Globus pallidus (tissue), 1 donor: ENCODE measurements at places on chromosomes 3 and 15.

- no peak for DNase-seq
Observed at GRCh38 chr3:68793759-68794701, 138.3 kb downstream of the TAFA4 start.

DNA sequence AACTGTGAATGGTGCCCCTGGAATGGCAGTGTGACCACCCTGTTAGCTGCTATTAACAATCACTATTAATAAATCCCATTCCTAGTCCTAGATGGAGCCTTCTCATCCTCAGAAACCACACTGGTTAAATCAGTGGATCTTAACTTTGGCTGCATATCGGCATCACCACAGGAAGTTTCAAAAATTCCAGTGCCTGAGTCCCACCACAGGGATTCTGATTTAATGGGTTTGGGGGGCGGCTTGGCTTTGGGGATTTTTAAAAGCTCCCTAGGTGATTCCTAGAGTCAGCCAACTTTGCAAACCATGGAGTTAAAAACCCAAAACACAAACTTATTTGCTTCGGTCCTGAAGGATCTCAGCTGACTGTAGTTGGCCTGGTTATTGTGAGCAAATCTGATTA lies 3.1 kb downstream of the FAM107A start:
- no peak for DNase-seq

GRCh38 chr3:30084316-30084715 lies 522.1 kb upstream of the TGFBR2 start:
- DNase-seq, result no peak

GRCh38 chr3:52636673-52637072 lies 49.0 kb downstream of the PBRM1 start:
- no peak for DNase-seq

- DNase-seq, result no peak
Observed at GRCh38 chr3:138935505-138935862, 11.5 kb downstream of the FOXL2 start.

GRCh38 chr3:43949594-43949993 lies 258.9 kb downstream of the ABHD5 start:
- DNase-seq, result no peak

GRCh38 chr3:133855772-133856171 lies 39.9 kb downstream of the RAB6B start:
- no peak for DNase-seq

DNA sequence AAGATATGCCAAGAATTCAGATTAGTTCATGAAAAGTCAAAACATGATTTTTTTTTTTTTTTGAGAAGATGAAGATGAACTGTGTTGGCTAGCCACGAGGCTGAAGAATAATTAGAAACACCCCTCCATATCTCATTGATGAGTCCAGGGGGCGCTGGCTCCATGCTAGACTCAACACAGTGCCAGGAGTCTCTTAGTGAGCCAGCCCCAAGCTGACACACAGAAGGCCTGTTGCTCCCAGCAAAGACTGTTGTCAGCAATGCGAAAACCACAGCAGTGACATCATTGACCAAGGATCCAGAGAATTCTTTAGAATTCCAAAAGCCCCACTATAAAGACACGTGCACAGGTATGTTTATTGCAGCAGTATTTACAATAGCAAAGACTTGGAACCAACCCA lies 185.2 kb downstream of the ANXA2 start:
- no peak for DNase-seq

DNA sequence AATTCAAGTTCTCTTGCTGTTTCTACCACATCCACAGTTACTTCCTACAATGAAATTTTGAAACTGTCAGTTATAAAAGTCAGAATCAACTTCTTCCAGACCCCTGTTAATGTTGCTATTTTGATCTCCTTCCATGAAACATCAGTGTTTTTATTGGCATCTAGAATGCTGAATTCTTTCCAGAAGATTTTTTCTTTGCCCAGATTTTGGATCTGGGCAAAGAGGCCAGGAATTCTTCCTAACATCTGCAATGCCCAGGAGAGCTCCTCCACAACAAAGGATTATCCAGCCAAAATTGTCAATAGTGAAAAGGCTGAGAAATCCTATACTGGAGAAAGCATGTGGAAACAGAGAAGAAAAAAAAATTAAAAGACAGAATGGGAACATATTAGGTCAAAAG lies 75.5 kb downstream of the SERPINI1 start:
- no peak for DNase-seq

DNA sequence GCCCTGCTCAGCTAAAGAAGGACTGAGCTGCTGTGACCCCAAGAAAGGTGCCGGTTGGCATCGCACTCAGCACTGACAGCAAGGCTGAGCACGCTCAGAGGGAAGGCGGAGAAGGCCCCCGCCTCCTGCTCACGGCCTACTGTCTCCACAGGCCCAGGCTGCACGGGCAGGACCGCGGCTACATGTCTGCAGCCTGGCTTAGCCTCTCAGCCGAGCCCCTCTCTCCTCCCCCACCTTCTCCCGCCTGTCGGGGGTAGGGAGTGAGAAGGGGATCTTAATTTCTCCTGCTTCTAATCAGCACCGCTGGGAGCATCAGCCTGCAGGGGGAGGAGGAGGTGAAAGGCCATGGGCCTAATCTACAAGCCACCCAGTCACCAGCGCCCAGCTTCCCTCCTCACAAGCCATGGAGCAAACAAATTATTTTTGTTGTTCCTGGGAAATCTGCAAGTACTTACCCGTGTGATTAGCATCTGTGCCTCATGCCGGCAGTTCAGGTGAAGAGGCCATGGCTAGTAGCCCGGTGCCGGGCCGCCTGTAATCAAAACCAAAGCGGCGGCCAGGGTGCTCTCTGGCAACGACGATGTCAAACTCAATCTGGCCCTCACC lies 68.1 kb downstream of the EPHB3 start:
- DNase-seq, result no peak

- DNase-seq, result no peak
Observed at GRCh38 chr3:68007621-68008226, 353.3 kb upstream of the SUCLG2 start.
